ENCODE measurements at places on chromosomes 5 and 9.

DNA sequence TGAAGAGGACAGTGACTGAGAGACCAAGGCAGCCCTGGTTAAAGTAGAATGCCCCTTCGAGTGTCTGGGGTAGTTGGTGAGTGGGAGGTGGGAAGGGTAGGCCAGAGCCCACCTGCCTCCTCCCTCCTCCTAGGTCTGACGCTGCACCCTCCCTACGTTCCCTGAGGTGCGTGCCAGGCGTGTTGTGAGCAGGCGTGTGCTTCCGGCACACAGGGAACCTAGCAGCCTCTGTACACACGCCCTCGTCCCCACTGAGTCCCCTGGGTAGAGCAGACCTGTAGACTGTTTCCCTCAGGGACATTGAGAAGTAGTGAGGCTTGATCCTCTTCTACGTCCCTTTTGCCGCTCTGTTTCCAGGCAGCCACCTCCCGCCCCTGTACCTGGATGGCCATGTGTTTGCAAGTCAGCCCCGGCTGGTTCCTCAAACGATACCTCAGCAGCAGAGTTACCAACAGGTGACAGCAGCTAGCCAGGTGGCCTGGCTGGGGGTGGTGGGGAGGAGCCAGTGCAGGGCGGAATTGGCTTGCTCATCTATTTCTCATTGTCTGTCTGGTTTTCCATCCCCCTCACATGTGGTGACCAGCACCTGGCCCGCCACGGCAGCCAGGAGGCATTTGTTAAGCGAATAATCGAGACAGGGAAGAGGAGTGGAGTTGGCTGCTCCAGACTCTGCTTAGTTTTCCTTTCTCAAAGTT, 16.8 kb upstream of the POMT1 start:
- DNase-seq = no peak

- no peak for DNase-seq
Measured at GRCh38 chr9:7970681-7971330, 171.2 kb upstream of the DMAC1 start.

GRCh38 chr5:60147791-60148190, 254.3 kb upstream of the PDE4D start:
- no peak for DNase-seq

GRCh38 chr9:88990041-88990728, 1.1 kb upstream of the S1PR3 start:
- DNase-seq = no peak

GRCh38 chr5:139636207-139636792, 11.8 kb upstream of the CXXC5 start:
- DNase-seq = no peak

- DNase-seq = no peak
Measured at GRCh38 chr9:81833563-81834345, 94.5 kb upstream of the SPATA31D4 start.

GRCh38 chr9:125911861-125912644, 164.9 kb downstream of the PBX3 start:
- DNase-seq = no peak

DNA sequence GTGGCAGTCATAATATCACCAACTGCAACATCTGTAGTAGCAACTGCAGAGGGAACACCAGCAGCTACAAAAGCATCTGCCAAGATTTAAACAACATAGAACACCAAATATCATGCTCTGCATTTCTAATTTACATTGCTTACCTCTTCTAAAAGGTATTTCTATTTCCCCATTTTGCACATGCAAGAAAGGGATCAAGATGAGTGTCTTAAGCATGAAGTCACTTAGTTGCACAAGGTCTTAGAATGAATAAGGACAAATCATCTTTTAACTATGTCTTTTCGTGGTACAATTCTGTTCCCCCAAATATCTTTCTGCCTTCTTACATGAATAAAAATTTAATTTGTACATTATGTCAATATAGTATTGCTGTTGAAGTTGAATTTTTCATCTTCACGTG, 1746.4 kb downstream of the EFNA5 start:
- DNase-seq = no peak

GRCh38 chr9:123495731-123496130, 139.7 kb downstream of the CRB2 start:
- no peak for DNase-seq

DNA sequence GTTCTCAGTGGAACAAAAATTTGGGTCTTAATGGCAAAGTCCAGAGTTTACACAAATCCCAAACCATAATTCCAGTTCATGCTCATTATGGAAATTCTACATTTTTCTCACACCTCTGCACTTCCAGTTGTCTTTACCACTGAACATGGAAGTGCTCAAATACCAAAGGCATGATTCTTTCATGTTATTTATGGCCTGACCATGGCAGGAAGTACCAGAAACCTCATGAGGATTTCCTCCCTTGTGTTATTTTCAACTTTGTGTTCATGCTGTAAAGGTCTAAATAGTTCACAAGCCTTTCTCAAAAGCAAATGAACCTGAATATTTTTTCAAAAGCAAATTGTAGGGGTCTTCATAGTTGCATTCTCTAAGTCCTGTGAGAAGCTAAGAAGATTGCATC, 82.0 kb upstream of the ITGA1 start:
- DNase-seq = no peak

DNA sequence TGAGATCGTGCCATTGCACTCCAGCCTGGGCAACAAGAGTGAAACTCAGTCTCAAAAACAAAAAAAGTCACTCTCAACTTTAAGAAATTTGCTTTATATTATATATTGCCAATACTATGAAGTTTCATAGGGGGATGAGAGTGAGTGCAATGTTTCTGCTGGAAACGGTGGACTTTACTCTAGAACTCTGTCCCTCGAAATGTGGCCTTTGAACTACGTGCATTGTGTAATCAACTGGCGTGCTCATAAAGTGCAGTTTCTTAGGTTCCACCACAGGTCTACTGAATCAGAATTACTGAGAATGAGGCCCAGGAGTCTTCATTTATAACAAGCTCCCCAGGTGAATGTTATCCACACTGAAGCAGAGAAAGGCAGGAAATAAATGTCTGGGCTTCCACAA, 24.1 kb downstream of the OR2K2 start:
- no peak for DNase-seq

- DNase-seq = peak; percentile 68
Measured at GRCh38 chr9:89675058-89675742, 70.4 kb downstream of the GADD45G start.

DNA sequence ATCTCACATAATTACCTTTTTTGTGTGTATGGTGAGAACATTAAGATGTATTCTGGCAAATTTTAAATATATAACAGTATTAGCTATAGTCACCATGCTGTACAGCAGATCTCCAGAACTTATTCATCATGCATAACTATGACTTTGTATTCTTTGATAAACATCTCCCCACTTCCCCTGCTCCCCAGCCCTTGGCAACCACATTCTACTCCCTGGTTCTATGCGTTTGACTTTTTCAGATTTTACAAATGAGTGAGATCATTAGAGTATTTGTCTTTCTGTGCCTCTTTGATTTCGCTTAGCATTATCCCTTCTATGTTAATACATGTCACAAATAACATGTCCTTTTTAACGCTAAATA, 49.4 kb downstream of the SMC2 start:
- no peak for DNase-seq

DNA sequence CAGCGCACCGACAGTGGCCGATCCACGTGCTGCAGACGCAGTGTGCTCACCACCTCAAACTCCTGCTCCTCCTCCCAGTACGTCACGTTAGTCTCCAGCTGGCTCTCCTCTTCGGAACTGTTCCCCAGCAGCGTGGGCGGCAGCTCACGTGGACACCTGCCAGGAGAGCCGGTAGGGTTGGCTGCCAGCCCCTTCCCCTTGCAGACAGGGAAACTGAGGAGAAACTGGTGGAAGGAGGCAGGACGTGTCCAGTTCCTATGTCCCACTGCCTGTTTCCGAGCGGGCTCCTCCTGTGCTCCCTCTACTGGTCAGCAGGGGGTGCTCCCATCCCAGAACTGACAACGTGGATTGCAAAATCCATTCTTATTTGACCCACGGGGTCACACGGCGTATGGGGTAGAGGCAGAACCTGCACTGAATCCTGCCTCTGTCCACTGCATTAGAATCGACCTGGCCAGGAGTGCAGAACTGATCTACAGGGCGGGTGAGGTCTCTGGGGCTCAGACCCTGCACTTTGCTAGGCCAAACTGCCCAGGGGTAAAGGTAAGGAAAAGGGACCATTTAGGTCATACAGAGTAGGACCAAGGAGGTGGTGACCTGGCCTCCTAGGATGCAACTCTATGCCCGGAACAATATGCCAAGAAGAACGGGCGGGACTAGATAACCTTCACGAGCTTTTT, 25.7 kb downstream of the PDGFRB start:
- peak; percentile 35 for DNase-seq

GRCh38 chr5:107558823-107559375, 111.8 kb downstream of the EFNA5 start:
- no peak for DNase-seq

GRCh38 chr9:10674586-10674985, 61.8 kb upstream of the PTPRD start:
- no peak for DNase-seq

- no peak for DNase-seq
Measured at GRCh38 chr5:150757087-150757649, 1.6 kb downstream of the DCTN4 start.

DNA sequence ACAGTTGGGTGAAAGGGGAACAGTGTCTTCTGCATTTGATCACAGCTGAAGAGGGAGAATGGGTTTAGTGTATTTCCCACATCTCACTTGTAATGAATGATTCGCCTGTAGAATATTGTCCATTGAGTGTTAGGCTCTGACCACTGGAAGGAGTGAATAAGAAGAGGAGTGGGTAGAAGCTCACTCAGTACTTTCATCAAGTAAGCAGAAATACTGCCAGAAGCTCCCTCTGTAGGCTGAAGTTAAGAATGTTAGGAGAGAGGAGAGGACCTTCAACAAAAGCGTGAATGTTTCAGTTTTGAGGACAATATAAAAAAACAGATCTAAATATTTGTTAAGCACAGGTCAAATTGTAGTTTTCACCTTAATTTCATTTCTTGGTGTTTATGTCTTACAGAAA, 27.5 kb downstream of the FSD1L start:
- no peak for DNase-seq

DNA sequence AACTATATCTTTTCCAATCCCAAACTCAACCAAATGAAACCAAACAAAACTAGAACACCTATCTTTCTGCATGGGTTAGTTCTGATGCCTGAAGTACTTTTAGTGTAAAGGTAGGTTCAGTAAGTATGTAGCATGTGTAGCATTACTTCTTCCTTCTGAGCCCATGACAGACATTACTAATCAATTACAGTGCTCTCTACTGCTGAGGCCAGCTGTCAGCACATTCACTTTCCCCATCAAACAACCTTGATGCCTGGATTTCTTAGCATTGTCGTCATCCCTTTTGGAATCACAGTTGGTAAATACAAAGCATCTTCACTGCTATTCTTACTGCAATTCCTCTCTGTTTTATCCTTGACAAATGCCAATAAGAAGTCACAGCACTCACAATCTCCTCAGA, 103.2 kb downstream of the PTTG1 start:
- DNase-seq = no peak

- no peak for DNase-seq
Measured at GRCh38 chr9:115672477-115673316, 480.9 kb upstream of the PAPPA start.

- no peak for DNase-seq
Measured at GRCh38 chr5:159825551-159826051, 90.7 kb upstream of the ADRA1B start.

- DNase-seq = no peak
Measured at GRCh38 chr5:41736641-41737040, 133.6 kb downstream of the OXCT1 start.

- no peak for DNase-seq
Measured at GRCh38 chr9:111984086-111984802, 87.6 kb downstream of the UGCG start.

- no peak for DNase-seq
Measured at GRCh38 chr9:120363697-120364096, 216.3 kb downstream of the CDK5RAP2 start.

DNA sequence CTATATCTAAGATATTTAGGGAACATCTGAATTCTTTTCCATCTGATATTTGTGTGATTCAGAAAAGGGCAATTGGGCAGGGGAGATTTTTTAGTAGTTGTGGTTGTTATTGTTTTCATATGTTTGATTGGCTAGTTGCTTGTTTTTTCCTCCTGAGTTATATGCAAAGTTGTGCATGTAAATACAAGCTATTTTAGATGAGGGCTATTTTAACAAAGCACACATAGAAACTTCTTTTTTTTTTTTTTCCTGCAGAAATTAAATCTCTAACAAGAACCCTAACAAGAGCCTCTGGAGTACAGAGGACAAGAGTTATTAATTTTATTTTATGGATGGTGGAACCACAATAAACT, 559.1 kb downstream of the CETN3 start:
- no peak for DNase-seq

- no peak for DNase-seq
Measured at GRCh38 chr9:105608721-105609598, 51.0 kb downstream of the FKTN start.

GRCh38 chr5:160312134-160312959, at the start of gene CCNJL:
Gene CCNJL (minus strand): TSS chr5:160312564. CDS start chr5:160311923, 641 bp downstream.
- DNase-seq = peak; percentile 23

GRCh38 chr9:122827761-122828093, 661 bp downstream of the PDCL start:
- no peak for DNase-seq

DNA sequence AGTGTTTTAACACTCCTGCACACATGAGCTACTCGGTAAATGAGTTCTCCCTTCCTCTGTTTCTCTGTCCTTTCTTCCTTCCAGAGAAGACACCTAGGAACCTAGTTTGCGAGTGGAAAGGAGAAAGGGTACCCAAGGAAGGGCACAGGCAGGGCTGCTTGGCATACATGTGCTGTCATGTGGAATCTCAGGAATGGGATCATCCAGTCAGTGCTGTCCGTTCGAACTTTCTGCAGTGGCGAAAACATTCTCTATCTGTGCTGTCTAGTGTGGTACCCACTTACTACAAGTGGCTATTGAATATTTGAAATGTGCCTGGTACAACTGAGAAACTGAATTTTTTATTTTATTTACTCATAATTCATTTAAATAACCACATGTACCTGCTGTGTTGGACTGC, 28.0 kb downstream of the NLN start:
- DNase-seq = no peak

DNA sequence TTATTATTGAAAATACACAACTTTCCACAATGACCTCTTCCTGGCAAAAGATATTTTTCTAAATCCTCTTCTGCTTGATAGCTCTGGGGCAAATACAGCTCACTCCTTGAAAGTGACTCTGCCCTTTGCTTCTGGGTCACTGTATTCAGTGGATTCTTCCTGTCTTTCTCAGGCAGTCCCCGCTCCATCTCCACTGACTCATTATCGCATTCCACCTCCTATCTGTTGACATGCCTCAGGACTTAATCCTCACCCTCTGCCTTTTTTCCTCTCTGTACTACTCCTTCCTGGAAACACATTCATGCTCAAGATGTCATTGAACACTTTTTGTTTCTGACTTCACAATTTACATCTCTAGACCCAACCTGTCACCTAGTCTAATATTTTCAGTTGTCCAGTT, 8.4 kb upstream of the RGS7BP start:
- DNase-seq = no peak

DNA sequence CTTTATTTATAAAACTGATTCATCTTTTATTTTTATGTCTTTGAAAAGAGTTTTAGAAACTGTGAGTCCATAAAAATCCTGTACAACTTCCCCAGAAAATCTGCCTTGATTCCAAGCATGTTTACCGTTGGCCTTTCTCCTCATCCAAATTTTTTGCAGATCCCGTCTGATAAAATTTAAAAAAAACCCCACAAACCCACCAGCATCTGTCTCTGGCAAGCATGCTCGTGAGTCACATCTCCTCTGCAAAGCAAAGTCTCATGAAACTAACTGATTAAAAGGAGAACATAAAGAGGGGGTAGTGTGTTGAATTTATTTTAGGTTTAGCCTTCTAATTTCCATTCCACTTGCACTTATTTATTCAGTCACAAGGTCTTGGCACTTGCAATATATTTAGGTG, 109.4 kb downstream of the MAT2B start:
- no peak for DNase-seq

GRCh38 chr9:86722706-86723075, 224.6 kb downstream of the GAS1 start:
- no peak for DNase-seq
